ENCODE measurements at places on chromosomes 16 and 17.

GRCh38 chr17:13197586-13197985 is 179.8 kb upstream of the ELAC2 start:
- no peak for ATAC-seq

GRCh38 chr17:3482852-3483251 is 7.1 kb downstream of the ASPA start:
- no peak for ATAC-seq

- ATAC-seq = no peak
Observed at GRCh38 chr16:87601401-87601981, 817 bp upstream of the JPH3 start.

DNA sequence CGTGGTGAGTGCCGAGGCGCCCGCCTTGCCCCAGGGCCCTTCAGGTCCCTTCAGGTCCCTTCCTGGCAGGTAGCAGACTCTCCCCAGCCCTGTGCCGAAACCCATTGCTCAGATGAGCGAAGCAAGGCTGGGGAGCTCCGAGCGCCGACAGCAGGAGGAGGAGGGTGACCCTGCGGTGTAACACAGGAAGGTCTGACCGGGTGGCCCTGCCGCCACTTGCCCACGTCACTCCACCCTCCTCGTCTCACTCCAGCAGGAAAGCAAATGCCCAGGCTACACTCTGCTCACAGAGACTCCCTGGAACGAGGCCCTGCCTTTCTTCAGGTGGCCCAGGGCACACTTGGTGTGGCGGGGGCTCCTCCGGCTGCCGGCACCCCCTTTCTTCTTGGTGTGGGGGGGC is 57.2 kb downstream of the ACTG1 start:
- ATAC-seq = no peak

DNA sequence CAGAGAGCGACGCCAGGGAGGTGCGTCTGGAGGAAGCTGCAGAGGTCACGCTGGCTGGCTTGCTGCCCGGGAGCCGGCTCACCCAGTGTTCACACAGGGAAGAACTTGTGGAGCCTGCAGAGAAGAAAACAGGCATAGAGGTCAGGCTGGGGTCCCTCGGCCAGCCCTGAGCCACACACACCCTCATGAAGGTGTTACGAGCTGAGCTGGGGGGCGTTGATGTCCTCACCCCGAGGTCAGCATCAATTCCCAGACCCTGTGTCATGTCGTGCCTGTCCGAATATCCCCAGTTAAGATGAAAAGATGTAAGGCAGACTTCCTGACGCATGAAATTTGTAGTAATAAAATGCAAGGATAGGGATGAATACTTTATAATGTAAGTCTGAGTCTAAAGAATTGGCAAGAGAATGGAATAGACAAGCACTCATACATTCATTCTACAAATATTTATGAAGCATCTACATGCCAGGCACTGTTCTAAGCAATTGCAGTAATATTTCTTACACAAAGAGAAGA is 77.1 kb downstream of the USP31 start:
- no peak for ATAC-seq

DNA sequence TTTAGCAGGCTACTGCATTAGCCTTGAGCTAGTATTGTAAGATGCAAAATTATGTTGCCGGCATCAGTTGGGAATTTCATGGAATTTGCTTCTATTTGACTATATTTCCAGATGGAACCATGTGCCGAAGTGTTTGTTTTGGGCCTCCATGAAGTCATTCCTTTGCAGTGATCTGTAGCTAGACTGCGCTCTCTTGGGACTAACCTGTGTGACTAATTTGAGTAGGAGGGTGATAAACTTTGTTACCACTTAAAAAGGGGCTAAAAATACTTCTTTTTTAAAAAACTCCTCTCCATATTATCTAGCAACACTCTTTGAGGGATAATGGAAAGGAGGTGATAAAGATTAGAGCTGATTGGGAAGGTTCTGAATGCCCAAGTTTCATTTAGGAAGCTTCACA is 166.8 kb upstream of the TBX2 start:
- ATAC-seq = no peak

DNA sequence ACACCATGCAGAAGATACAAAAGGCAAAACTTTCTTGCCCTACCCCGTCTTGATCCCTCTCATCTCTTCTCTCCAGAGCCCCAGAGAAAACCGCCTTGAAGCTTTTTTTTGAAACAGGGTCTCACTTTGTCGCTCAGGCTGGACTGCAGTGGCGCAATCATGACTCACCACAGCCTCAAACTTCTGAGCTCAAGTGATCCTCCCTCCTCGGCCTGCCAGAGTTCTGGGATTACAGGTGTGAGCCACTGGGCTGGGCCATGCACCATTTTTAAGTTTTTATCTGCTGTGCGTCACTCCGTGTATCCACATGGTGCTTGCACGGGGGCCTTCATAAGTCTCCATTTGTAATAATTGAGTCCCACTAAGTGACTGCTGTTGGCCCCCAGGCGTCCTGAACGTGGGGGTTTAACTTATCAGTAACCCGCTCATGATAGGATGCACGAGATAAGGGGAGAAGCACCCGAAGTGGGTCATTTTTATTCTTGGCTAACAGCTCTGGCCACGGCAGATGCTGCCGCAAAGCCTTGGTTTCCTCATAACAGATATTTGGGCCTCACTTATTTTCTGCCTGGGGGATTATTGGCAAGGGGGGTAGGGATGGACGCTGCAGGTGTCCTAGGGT is 8.6 kb downstream of the DNAH17 start:
- no peak for ATAC-seq

- no peak for ATAC-seq
Observed at GRCh38 chr17:9661027-9661426, 15.7 kb downstream of the USP43 start.

- no peak for ATAC-seq
Observed at GRCh38 chr17:50052241-50052796, 3.6 kb upstream of the ITGA3 start.
